ENCODE measurements at places on chromosomes 13 and 19.

- DNase-seq, result peak; percentile 23
These were observed 81.4 kb downstream of the IRS2 start for GRCh38 chr13:109704771-109705635.

GRCh38 chr13:78160793-78161192, 242.2 kb upstream of the EDNRB start:
- DNase-seq, result no peak

DNA sequence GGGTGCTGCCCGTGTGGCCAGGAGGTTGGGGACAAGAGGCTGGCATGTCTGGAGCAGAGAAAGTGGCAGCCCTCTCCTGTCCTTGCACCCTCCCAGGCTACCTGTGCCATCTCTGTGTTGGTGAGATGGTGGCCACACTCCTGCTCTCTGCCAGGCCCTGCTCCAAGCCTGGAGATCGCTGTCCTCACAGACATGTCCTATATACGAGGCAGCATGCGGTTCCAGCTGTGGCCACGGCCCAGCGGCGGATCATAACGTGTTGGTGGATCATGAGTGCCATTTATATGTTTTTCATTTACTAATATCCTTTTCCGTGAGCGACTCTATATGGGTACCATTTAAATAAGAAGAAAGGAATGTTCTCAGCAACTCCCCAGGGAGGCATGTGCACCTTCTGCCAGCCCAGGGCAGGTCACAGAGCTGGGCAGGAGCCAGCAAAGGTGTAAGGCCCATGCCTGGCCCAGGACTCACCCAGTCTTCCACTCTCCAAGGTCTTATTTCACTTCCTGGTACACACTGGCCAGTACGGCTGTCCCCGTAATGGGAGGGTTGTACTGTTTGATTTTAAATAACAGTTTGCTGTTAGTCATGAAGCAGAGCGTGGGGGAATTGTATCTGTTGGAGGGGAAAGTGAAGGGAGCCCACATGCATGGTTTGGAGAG, 47.2 kb upstream of the LDLR start:
- DNase-seq, result no peak

- peak; percentile 49 for DNase-seq
These were observed 32.0 kb downstream of the LTBP4 start for GRCh38 chr19:40633207-40633606.

DNA sequence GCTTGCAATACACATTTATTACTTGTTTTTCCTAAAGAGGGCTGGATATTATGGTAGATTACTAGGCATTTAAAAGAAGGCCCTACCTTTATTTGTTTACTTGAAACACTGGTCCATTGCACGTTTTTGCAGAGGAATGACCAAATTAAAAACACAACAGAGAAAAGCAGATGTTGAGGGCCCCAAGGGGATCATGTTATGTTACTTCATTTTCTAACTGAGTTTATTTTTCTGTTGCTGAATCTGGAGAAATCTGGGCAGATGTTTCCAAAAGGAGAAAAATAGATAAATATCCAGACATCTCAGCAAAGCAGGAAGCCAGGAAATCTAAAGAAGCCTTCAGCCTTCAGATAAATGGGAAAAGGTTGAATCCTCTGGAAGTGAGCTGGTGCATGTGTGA, 353.0 kb downstream of the NDFIP2 start:
- DNase-seq, result no peak

- no peak for DNase-seq
These were observed 254.7 kb upstream of the SGCG start for GRCh38 chr13:22925881-22926747.

DNA sequence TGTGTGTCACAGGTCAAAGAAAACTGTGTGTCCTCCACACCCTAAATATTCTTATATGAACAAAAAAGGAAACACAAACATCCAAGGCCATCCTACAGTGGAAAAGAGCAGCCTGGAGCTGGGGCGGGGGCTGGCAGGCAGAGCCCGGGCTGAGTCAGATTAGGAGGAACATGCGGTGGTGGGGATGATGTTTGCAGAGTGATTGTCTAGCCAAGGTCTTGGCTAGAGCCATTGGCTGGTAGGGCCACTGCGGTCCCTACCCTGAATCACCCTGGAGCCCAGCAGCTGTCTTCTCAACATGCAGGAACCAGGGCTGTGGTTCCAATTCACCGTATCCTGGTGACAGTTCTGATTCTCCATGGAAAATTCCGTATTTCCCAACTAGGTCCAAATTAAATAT, 439.5 kb downstream of the FGF9 start:
- DNase-seq, result peak; percentile 90

DNA sequence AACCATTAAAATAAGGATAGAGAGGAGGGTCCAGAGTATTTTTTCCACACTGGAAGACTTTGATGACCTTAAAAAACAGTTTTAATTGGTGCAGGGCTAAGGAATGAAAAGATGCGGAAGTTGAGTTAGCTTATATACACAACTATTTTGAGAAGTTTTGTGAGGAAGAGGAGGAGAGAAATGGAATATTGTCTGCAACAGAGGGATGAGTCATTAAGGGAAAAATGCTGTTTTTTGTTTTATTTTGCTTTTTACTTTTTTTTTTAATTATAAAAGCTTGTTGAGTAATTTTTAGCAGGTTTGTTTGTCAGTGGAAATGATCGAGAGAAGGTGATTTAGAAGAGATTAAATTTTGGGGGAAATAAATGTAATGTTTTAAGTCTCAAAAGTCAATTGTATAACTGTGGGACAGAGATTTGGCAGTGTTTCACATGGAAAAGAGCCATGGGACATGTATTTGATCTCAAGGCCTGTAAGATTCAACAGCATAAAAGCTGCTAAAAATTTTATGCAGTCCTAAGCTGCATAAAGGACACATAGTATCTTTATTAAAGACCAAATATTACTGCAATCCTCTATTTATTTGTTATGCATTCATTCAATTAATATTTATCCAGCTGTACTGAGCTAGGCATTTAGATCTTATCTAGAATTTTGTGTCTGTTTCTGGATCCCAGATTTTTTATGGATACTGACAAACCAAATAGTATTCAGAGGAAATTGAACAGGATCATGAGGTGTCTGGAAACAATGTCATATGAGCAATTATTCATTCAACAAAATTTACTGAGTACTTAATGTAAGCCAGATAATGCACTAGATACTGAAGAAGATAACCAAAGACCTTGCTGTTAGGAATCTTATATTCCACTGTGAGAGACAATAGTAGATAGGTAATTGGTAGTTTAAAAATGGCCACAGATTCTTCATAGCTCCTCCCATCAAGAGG, 72.7 kb downstream of the DNAJC15 start:
- no peak for DNase-seq

GRCh38 chr13:112969692-112970338, 801 bp downstream of the MCF2L start:
- no peak for DNase-seq

DNA sequence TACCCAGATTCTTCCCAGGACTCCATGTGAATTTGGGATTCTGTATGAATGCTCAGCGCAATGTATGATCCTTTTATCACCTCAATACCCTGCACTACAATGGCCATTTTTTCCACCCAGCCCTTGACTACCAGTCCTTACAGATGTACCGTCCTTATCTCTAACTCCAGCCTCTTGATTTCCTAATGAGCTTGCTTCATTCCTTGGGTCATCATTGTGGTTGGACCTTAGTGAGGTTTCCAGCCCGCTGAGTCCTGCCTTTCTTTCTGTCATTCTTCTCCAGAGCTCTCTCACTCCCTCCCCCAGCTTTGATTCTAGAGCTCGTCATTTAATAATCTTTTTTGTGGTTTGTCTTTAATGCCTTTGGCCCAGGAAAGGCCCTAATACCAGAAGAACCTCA, 438.5 kb downstream of the ZNF536 start:
- no peak for DNase-seq

- DNase-seq, result no peak
These were observed 833.9 kb downstream of the SLITRK1 start for GRCh38 chr13:83048419-83048818.

DNA sequence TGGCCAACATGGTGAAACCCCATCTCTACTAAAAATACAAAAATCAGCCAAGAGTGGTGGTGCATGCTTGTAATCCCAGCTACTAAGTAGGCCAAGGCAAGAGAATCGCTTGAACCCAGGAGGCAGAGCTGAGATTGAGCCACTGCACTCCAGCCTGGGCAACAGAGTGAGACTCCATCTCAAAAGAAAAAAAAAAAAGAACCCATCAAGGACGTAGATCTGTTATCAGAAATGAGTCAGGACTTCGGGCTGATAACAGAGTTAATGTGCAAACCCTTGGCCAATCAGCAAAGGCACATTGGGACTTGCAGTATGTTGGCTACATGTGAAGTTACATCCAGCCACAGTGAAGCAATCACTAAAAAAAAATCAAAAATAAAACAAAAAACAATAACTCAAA, 4.8 kb upstream of the LGALS7B start:
- no peak for DNase-seq

DNA sequence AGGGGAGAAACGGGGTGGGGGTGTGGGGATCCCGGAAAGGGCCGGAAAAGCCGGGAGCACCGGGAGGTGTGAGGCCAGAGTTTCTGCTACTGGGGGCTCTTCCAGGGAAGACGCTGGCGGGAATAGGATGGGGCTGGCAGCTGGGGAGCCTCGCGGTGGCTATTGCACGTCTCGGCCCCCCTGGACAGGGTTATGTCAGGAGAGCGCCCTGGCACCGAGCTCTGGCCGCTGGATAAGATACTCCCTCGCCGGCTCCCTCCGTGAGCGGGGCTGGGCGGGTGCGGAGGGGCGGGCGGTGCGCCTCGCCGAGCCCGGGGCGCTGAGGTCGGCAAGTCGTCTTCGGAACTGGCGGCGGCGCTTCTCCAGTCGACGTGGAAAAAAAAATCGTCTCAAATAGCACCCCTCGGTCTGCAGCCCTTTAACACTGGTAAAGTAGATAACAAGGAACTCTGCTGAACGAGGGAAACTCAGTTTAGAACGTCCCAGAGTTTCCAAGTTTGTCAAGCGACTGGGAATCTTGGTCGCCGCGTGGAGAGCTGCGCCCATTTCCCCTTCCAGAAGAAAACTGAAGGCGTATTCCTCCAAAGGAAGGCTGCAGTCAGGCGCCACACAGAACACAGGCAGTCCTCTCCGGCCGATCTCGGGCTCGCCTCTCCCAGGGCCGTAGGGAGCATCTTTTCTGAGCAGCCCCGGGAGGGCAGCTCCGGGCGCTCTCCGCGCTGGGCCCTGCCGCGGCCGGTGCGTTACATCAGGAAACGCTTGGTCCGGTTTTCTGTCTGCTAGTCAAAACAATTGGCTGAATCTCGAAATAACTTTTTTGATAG, 115.1 kb downstream of the KCNRG start:
- DNase-seq, result peak; percentile 70

DNA sequence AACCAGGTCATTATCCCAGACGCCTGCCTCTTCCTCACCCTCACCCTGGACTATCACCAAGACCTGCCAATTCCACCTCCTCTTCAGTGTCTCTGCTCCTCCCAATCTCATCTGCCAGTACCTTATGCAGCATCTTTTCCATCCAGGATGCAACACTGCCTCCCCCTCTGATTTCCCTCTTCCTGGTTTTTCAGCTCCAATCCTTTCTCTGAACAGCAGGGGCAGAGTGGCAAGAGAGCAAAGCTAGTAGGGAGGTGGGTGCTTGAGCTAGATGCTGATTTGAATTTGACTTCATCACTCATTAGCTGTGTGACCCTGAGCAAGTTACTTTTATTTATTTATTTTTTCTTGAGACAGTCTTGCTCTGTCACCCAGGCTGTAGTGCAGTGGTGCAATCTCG, 25.6 kb upstream of the CABP5 start:
- DNase-seq, result peak; percentile 9

DNA sequence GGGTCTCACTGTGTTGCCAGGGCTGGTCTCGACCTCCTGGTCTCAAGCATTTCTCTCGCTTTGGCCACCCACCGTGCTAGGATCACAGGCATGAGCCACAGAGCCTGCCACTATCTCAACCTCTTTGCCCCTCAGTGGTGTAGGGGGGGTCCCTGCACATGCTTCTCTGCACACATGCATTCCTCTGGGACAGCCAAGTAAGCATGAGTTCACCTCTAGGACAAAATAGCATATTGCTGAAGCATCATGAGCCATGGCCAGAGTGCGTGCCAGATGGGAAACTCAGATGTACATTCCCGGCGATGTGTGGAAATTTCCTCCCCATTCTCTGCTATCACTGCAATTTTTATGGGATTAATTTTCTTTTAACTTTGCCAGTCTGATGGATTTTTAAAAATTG, 23.1 kb downstream of the CHAF1A start:
- DNase-seq, result no peak

DNA sequence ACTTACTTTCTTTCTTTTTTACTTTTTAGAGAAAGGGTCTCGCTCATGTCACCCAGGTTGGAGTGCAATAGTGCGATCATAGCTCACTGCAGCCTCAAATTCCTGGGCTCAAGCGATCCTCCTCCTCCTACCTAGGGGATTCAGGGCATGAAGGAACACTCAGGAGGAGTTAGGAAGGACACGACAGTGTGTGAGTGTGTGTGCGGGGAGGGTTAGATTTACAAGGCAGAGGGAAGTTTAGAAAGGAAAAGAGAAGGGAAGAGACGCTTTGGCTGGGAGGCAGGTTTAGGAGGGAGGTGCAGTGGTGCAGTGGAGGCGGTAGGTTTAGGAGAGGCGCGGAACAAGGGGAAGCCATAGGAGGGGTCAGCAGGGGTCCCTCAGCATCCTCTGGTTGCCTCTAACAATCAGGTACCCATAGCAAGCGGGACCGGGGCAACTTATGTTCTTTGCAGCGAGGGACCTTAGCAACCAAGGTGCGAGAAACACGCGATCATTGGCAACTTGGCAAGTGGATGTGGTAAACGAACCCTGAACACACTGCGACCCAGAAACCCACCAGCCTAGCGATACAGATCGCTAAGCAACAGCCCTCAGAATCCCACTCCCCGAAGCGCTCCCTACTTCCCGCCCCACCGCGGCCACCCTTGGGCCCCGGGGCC, 501 bp downstream of the SIRT2 start:
- peak; percentile 16 for DNase-seq

DNA sequence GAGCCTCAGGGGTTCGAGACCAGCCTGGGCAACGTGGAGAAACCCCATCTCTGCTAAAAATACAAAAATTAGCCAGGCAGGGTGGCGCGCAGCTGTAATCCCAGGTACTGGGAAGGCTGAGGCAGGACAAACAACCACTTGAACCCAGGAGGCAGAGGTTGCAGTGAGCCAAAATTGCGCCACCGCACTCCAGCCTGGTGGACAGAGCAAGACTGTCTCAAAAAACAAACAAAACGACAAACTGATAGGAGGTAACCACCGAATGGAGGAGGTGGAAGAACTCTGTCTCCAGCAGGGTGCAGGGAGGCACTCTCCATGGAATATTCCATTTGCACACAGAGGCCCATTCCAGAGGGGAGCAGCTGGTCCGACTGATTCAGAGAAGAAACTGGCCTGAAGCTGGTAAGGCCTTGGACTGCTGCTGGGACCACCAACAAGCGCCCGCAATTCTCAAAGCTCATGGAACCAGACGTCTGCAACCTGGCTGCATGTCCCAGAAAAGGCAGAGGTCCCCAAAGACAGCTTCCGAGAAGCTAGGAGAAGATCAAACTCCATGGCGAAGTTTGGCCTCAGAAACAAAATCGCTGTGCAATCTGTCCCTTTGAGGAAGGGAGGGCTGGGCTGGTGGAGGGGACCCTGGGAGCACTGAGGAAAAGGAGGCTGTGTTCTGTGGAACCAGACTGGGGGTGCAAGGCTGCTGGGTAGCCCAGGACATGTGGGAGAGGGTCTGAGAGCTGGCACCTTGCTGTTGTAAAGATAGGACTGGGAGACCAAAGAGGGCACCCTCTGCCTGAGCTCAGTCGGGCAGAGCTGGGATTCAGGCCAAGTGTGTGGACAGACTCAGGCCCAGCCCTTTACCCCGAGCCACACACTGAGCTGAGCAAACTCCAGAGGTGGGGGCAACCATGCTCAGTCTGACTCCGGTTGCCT, 35.2 kb downstream of the SLC25A42 start:
- DNase-seq, result no peak

- no peak for DNase-seq
These were observed 70.6 kb upstream of the SERP2 start for GRCh38 chr13:44302940-44303575.

- no peak for DNase-seq
These were observed 799 bp upstream of the C1QTNF9B start for GRCh38 chr13:23898101-23898500.
